Amniotic stem cell (primary cell): ENCODE measurements at places on chromosomes 1 and 21.

GRCh38 chr1:28956038-28956464 lies 41.7 kb downstream of the EPB41 start:
- DNase-seq = no peak

GRCh38 chr1:206725109-206725963 lies 40.6 kb downstream of the MAPKAPK2 start:
- no peak for DNase-seq

DNA sequence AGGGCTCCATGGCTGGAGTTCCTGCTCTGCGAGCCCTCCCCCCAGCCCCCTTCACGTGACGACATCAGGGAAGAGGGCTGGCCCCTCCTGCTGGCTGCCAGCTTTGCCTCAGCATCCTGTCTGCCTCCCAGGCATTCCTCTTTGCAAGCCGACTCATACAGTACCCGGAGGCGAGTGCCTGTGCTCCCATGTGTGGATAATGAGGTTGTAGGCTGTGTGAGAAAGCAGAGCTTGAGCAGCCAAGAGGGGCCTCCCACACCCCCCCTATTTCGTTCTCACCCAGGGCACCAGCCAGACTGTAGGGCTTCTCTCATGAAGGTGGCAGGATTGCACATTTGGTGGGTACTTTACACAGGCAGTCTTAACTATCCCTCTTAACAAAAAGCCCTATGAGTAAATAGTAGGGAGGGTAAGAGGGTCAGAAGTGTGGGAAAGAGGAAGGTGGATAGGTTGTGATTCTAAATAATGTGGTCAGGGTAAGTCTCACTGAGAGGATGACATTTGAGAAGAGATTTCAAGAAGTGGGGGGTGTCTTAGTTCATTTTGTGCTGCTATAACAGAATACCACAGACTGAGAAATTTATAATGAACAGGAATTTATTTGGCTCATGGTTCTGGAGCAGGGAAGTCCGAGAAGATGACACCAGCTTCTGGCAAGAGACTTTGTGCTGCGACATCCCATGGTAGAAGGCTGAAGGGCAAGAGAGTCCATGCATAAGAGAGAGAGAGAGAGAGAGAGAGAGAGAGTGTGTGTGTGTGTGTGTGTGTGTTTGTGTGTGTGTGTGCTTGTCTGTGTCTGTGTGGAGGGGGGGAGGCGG lies 113.5 kb downstream of the OMA1 start:
- DNase-seq = peak; percentile 30

- no peak for DNase-seq
Observed at GRCh38 chr1:25028907-25029599, 99.0 kb upstream of the RUNX3 start.

- no peak for DNase-seq
Observed at GRCh38 chr1:242784807-242785206, 260.3 kb upstream of the PLD5 start.

GRCh38 chr1:186819126-186819525 lies 9.6 kb upstream of the PLA2G4A start:
- DNase-seq = peak; percentile 44

DNA sequence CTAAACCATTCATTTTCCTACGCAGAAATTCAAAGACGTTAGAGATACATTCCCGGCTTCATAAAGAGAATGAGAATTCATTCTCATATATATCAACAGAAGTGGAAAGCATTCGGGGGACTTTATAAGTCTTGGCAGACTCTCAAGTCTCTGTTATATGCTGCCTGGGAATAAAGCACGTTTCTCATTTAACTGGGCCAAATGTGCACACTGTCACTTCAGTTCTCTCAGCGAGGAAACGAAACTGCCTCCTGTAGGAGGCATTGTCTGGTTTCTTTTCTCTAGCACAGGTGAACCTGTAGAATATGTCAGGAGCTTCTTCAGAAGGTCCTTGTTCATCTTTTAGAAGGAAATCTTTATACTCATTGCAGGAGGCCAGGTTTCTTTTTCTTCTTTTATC lies 367.6 kb downstream of the PTBP2 start:
- DNase-seq = no peak

- DNase-seq = no peak
Observed at GRCh38 chr1:95520390-95520789, 286.4 kb downstream of the RWDD3 start.

- DNase-seq = no peak
Observed at GRCh38 chr1:15797614-15798390, 9.6 kb downstream of the UQCRHL start.

DNA sequence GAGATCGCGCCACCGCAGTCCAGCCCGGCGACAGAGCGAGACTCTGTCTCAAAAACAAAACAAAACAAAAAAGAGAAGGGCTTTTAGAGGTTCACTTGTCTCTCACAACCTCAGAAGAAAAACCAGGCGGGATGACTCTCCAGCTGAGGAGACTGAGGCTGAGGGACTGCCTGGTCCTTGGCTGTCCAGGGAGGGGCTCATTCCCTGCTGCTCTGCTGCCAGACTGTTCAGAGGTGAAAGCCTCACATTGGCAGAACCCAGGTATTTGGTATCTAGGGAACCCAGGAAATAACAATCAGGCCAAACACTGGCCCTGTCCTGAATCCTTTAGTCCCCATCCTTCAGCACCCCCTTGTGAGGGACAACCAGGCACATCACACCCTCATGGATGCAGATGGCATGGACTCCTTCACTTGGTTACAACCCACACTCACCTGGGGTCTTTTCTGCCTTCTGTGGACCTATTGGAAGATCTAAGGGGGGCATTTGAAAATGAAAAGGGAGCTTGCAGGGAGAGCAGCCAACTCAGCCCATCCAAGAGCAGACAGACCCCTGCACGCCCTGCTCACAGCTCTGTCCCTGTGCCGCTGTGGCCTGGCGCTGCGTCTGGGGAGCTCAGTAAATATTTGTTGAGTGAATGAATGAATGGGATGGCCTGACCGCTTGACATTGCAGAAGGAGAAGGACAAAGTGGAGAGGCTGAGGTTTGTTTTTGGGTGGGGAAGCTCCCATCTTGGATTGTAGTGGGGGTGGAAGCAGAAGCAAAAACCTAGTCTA lies 33.4 kb downstream of the CD247 start:
- no peak for DNase-seq

- DNase-seq = no peak
Observed at GRCh38 chr1:162500805-162501204, 3.2 kb downstream of the UHMK1 start.

DNA sequence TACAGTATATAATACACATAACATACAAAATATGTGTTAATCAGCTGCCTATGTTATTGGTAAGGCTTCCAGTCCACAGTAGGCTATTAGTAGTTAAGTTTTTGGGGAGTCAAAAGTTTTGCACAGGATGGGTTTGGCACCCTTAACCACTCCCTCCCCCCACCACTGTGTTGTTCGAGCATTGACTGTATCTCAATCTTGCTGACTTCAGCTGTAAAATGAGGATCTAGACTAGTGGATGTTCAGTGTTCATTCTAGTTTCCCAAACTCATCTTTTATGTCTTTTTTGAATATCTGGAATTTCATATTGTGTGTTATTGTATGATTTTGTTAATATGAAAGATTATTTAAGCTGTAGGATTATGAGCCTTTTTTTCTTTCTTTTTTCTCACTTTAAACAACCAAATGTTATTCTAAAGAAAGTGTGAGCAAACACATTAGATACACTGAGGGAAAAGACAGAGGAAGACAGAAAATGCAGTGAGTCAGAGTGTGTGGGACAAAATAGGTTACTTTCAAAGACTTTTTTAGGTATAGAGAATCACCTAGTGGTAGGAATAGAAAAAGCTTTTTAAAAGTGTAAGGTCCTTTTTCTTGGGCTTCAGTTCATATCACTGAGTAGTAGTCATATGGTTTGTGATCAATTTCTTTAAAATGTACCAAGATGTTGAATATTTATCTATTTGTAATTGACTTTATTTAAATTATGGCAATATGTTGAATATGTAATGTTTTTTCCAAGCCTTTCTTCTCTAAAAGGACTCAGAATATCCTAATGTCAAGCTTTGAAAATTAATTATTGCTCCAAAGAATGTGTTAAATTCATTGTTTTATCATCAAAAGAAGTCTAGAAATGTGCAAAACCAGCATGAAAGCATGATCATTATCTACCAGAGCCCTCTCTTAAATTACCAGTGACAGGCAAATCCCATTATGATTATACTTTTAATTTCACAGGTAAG lies 17.9 kb upstream of the CENPF start:
- no peak for DNase-seq

- DNase-seq = no peak
Observed at GRCh38 chr1:50346621-50347020, 76.6 kb downstream of the DMRTA2 start.

DNA sequence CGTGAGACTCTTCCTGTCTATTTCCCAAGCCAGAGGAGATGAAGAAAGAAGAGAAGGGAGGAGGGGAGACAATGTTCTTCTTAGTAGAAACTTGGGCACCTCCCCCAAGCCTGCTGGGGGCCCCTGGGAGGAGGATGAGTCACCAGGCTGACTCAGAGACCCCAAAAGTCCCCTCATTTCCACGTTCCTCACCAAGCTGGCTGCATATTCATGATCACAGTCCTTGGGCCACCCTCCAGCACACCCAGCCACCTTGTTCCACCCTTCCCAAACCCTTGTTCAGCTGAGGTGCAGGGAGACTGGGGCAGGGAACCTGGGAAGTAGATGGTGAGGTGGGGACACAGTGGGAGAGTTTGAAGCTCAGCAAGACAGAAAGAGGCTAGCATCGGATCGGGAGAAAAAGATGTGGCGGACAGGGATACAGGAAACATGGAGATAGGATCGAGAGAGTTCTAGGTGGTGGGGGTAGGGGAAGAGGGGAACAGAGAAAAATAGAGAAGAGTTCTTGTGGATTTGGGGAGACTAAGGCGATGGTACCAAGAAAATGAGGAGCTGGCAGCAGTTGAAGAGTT lies 712 bp downstream of the RAB13 start:
- DNase-seq = no peak

- no peak for DNase-seq
Observed at GRCh38 chr1:11350265-11350664, 77.3 kb downstream of the UBIAD1 start.

GRCh38 chr1:80982831-80983230 lies 817.9 kb upstream of the ADGRL2 start:
- DNase-seq = no peak

DNA sequence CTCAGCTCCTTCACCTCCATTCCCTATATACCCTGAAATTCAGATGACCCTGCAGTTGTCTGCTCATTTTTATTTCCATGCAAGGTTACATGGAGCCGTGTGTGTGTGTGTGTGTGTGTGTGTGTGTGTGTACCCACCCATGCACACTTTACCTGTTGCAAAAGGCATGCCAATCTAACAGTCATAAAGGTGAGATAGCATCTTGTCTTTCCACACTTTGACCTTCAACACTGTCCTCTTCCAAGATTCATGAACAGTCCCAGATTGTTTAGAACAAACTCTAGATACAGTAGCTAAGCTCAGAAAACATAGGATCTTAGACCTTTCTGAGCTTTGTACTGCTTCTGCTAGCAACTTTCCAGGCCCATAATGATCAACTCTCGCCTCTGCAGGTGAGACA lies 9.5 kb downstream of the LRRN2 start:
- no peak for DNase-seq

GRCh38 chr1:216702170-216702569 lies 21.1 kb downstream of the ESRRG start:
- no peak for DNase-seq

DNA sequence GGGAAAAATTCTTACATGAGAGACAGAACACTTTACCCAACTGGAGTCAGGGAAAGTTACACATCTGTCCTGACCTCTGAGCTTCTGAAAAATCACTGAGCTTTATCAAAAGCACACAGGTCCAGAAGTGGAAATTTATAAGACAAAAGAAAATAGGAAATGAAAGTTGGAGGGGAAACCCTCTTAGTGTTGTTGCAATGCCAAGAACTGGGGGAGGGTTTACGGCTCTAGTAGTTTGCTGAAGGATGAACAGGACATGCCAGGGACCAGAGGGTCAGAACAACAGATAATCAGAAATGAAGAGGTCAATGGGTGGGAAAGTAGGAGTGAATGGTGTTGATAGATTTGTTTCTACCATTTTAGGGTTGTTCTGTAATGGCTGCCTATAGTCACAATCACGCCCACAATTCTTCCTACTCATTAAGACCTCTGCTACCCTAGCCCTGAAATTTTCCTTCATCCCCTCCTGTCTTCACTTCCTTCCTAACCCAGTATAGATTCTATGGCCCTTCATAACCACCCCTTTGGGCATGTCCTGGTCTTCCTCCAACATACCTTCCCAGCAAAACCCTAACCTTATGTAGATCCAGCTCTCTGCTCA lies 30.3 kb upstream of the FMOD start:
- no peak for DNase-seq

DNA sequence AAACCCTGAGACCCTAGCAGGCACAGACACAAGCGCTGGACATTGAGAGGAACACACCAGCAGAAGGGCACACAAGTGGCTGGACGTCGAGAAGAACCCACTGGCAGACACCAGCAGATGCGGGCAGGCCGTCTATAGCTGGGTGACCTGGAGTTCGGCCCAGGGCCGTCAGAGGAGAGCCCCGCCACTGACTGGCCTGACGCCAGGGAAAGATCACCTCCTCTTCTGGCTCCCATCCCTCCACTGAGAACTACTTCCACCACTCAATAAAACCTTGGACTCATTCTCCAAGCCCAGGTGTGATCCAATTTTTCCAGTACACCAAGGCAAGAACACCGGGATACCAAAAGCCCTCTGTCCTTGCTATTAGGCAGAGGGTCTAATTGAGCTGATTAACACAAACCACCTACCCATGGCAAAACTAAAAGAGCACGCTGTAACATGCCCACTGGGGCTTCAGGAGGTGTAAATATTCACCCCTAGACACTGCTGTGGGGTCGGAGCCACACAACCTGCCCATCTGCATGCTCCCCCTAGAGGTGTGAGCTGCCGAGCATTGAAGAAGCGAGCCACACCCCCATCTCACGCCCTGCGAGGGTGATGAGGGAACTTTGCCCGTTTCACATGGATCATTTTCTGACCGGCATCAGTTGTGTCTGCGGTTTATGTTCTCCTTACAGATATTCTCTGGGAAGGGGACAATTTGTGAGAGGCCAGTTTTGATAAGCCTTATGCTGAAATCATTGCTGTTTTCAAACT lies 104.8 kb downstream of the HLX start:
- no peak for DNase-seq

GRCh38 chr1:209886219-209886536 lies 51.8 kb upstream of the SYT14 start:
- DNase-seq = no peak

DNA sequence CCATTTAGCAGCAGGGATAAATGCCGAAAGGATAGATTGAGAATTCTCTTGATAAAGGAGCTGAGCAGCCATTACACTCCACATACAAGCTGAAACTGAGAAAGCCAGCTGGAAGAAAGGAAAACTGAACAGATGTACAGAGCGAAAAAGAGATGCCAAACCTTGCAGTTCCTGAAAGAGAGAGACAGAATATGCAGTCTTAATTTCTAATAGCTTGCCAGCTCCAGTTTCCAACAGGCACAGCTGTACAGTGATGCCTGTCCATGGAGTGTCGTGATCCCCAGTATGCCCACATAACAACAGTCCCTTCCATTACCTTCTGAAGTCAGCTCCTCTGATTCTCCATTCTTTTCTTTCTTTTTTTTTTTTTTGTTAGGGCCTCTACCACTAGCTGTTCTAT lies 22.7 kb downstream of the ABL2 start:
- DNase-seq = no peak

GRCh38 chr1:1782399-1783221 lies 4.3 kb upstream of the NADK start:
- DNase-seq = peak; percentile 30
